Dermis blood vessel endothelial cell (primary cell): ENCODE measurements at places on chromosomes 11 and 22.

DNA sequence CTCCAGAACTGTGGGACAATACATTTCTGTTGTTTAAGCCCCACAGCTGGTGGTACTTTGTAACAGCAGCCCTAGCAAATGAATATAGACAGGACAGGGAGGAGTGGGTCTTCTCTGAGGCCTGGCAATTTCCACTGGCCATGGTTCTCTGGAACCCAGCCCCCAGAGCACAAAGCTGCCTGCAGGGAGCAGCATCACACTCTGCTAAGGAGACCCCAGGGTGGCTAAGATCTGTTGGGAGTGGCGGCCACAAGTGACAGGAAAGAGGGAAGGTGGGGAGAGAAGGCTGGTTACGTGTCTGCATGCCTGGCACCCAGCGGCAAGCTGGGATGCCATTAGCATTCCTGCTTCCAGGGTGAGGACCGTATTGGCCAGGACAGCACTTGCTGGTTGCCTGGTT, 211.9 kb downstream of the ST3GAL4 start:
- no peak for DNase-seq

- no peak for DNase-seq
Observed at GRCh38 chr11:22177186-22177585, 15.7 kb upstream of the ANO5 start.

- no peak for DNase-seq
Observed at GRCh38 chr11:111148953-111149352, 96.6 kb upstream of the POU2AF2 start.

GRCh38 chr11:20415432-20415831, 27.9 kb downstream of the PRMT3 start:
- no peak for DNase-seq

- no peak for DNase-seq
Observed at GRCh38 chr22:46750530-46750800, 12.0 kb upstream of the TBC1D22A start.

DNA sequence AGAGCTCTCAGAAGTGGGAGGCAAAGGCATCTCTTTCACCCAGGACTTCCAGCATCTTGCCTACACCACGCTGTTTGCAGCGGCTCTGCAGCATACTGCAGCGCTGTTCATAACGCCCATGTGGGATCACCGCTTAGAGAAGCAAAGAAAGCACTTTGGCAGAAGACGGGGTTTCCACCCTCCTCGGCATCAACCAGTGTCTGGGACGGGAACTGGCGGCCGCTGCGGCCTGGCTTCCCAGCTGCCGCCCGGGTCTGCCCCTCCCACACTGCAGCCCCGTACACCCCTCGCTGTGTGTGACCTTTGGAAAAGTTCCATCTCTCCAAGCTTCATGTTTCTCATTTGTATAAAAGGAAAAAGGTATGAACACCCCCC, 545 bp upstream of the TIRAP start:
- peak; percentile 42 for DNase-seq

GRCh38 chr11:35583126-35583525, 35.1 kb upstream of the FJX1 start:
- no peak for DNase-seq

- no peak for DNase-seq
Observed at GRCh38 chr11:106446955-106447354, 369.5 kb downstream of the AASDHPPT start.

DNA sequence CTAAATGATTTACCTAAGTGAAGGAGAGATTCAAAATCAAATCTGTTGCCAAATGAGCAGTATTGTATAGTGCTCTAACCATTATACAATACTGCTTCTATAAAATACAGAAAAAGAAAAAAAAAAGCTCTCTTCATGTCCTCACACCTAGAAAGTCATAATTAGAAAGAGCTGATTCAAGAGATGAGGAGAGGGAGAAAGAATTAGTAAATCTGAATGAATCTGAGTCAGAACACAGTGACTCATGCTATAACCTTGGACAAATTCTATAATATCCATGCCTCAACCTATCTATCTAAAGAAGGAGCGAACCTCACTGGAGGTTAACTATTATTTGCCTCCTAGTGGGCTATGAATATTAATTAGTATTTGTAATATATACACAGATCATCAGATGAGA, 29.4 kb downstream of the AMBRA1 start:
- DNase-seq, result peak; percentile 20

DNA sequence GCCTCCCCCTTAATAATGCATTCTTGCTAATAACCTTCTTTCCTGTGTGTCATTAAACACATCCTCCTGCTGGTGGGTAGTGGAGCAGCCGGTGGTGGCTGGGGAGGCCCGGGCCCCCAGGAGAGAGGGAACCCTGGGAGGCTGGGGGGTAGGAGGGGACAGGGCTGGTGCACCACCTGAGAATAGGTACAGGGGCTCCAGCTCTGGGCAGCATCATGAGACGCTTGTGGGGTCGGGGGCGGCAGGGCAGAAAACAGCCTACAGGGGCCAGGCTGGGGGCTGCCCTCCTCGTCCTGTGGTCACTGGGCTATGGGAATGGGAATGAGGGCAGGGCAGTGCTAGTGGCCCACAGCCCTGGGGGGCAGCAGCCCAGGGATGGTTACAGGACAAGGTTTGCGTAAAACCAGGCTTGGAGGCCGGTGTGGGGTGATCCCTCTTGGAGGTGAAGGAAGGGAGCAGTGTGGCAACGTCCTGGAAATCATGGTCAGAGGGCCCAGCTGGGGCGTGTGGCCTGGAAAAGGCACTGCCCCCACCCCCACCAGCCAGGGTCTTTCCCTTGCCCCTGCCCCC, 18.5 kb upstream of the CCDC188 start:
- no peak for DNase-seq

- DNase-seq, result no peak
Observed at GRCh38 chr11:69484427-69485259, 3.2 kb downstream of the LINC01488 start.

DNA sequence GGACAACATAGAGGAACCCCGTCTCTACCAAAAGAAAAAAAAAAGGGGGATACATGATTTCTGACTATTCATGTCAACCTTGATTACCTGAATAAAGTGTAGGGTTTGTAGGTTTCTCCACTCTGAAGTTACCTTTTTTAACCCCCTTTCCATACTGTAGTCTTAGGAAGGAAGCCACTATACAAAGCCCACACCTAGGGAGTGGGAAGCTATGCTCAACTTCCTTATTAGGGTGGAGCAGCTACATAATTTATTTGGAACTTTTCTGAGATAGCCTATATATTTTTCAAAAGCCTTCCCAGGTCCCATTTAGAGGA, 582 bp upstream of the ATP6V1E1 start:
- no peak for DNase-seq

DNA sequence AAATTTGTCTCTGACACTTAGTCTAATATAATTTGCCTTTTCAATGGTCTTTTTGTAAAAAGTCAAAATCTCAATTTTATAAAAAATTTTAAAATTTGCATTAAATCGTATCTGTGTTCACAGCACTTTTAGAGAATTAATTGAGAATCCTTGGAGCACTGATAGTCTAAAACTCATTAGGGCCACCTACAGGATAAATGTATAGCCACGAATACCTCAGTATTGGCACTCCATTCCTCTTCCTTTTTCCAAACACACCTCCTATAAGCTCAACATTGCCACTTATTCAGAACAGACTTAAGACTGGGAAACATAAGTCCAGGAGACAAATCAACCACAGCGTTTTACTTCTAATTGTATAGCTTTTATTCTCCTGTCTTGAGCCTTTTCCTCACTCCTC, 776.0 kb upstream of the ARHGAP42 start:
- no peak for DNase-seq

DNA sequence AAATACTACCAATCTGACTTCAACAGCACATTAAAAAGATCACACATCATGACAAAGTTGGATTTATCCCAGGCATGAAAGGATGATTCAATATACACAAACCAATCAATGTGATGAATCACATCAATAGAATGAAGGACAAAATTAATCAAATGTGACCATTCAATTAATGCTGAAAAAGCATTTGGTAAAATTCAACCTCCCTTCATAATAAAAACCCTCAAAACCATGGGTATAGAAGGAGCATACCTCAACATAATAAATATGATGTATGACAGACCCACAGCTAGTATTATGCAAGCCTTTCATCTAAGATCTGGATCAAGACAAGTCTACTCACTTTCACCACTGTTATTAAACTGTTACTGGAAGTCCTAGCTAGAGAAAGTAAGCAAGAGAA, 921.7 kb upstream of the RAG2 start:
- DNase-seq, result no peak

DNA sequence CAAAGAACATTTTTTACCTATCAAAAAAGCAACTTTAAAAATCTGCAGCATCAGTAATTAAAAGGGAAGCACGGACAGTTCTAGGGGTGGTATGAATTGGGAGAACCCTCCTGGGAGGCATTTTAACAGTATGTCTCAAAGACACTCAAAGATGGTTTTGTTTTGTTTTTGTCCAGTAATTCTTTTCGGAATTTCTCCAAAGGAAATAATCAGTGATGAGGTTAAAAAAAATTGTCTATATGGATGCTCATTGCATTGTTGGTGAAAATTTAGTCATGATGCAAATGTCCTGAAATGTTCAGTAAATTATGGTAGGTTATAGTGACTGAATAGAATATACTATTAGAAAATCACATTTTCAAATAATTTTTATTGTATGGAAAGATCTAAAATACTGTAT, 115.1 kb downstream of the ATXN10 start:
- no peak for DNase-seq

DNA sequence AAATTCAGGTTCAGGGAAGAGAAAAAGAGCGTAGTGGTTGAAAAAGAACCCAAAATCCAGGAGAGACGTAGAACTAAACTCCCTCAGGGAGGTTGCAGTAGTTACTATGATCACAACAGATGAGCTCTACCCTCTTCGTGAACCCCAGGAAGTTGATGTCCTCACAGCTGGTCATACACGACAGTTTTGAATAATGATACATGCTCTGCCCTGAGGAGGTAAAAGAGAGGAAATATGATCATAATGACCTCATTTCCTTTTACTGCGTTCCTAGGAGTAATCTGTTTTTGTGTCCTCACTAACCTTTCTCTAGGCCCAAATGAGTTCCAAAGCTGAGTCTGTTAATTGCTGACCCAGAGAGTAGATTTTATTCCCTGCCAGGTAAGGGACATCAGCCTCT, 1.3 kb downstream of the PATE2 start:
- peak; percentile 65 for DNase-seq

DNA sequence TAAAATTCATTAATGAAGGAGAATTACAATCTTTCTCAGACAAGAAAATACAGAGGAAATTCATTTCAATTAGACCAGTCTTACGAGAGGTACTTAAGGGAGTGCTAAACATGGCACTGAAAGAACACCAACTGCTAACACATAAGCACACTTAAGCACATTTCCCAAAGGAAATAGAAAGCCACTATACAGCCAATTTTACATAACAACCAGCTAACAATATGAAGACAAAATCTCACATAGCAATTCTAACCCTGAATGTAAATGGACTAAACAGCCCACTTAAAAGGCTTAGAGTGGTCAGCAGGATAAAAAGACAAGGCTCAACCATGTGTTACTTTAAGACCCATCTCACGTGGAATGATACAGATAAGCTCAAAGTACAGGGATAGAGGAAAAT, 339.5 kb upstream of the LUZP2 start:
- no peak for DNase-seq

- DNase-seq, result no peak
Observed at GRCh38 chr11:18091731-18092130, 14.2 kb downstream of the SAAL1 start.

DNA sequence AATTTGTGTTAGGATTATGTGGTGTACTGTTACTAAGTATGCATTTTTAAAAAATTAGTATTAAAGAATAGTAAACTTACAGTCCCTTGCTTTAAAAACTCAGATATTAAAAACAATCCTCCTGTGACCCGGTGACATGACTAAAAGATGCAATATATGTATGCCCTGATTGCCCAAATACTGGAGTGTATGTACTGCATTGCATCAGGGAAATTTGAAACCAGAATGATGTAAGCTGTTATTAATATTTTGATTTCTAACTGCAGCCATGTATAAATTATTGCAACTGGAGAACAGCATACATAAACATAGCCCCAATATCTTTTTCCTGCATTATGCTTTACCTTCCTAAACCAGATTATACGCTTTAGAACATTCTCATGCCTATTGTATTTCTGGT, 3.7 kb upstream of the HSPA8 start:
- no peak for DNase-seq

GRCh38 chr11:114386545-114386944, 13.8 kb downstream of the C11orf71 start:
- no peak for DNase-seq

GRCh38 chr11:129538323-129538722, 162.7 kb downstream of the BARX2 start:
- no peak for DNase-seq

DNA sequence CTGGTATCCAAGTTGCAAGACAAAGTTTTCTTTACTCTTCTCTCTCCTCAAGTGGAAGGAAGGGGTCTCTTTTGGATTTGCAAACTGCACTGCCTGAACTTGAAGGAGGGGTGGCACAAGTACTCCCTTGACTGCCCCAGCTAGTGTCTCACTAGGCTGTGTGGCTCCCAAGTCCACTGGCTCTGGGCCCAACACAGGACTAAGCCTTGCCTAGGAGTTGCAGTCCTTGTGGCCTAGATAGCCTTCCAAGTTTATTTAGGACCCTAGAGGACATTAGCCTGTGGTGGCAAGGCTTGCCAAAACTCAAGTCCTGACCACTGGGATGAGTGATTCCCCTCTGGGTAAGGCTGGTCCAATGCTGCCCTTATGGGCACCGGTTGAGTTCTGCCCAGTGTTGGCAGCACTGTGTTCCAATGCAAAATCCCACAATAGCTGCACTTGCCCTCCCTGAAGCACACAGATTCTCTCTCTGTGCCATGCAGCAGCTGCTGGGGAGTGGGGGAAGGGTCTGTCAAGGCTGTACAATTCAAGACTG, 10.2 kb upstream of the WEE1 start:
- DNase-seq, result no peak

DNA sequence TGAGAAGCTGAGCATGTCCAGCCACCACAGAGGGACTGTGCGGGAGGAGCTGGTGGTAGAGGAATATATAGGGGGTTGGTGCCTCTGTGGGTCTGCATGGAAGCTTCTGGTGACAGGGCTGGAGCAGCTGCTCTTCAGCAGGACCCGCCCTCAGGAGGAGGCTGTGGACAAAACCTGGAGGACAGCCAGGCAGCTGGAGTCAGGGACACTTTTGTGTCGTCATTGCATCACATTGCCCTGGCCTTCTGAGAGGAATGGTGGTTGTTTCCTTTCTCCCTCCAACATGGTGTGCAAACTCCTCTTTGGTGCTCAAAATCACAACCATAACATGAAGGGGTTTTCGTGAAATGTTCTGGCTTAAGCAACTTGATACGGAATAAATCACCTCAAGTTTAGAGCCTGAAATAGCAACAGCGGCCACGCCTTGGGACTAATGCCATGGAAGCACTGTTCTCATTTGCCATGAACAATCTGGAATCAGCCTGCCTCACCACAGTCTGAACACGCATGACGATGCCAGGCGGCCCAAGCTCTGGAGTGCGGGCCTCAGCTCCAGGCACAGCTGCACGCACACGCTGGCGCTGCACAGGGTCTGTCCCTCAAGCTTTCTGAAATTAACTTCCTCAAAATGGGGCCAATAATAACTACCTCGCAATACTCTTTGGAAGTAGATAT, 17.1 kb upstream of the CSRP3 start:
- no peak for DNase-seq

- DNase-seq, result peak; percentile 23
Observed at GRCh38 chr11:106159836-106160235, 82.4 kb downstream of the AASDHPPT start.

- DNase-seq, result peak; percentile 87
Observed at GRCh38 chr11:128884703-128885338, 6.3 kb upstream of the KCNJ5 start.
